Fibroblast of lung (primary cell): ENCODE measurements at places on chromosomes 13 and 19. TPM values are rescaled to one million over a fixed set of nuclear protein-coding genes. Genes with fewer than 3 reads are reported as not detected.

The ZNF541 gene
- 0.17 TPM in 1 of 2 replicates, not detected in the other for total RNA-seq

The ONECUT3 gene
- not detected in 2 replicates for total RNA-seq

The PRODH2 gene
- not detected in 2 replicates for total RNA-seq

The MLNR gene
- total RNA-seq, result not detected in 2 replicates

The LILRB5 gene
- not detected in 2 replicates for total RNA-seq

The THSD1 gene
- total RNA-seq, result 9.1 and 9.8 TPM in 2 replicates
